ENCODE measurements at places on chromosomes 4 and X.

DNA sequence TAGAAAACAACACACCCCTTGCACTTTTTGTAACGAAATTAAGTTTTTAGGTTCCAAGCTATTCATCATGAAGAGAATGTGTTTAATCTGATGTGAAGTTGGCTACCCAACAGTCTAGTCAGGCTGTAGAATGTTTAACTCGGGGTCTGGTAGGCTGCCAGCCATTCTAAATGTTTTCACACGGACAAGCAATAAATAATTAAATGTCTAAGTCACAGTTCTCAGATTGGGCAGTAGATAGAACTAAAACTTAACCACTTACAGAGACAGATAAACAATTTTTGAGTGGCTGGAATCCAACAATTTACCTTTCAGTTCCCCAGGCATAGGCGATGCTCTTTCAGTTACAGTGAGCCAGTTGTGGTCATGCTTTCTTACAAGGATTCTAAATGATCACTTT lies 66.5 kb downstream of the CHIC2 start:
- DNase-seq, result no peak

- no peak for DNase-seq
Measured at GRCh38 chr4:153513596-153513995, 47.4 kb downstream of the TMEM131L start.

DNA sequence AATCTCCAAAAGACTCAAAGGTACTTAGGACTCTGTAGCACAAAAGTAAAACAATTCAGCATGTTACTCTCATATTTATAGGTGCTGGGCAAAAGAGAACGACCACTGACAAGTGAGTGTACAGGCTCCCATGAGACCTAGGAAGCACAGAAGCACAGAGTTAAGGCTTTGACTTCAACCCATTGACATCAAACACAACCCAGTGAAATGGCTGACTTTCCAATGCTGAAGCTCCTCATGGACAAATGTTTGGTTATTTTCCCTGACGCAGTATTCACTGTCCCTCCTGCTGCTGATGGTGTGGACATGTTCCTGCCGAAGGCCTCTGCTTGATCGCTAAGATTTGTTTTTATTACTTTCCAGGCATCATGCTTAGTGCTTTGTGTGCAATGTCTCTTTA lies 148.7 kb downstream of the TSPAN5 start:
- DNase-seq, result no peak

- DNase-seq, result no peak
Measured at GRCh38 chr4:156693557-156693956, 278.0 kb downstream of the PDGFC start.

DNA sequence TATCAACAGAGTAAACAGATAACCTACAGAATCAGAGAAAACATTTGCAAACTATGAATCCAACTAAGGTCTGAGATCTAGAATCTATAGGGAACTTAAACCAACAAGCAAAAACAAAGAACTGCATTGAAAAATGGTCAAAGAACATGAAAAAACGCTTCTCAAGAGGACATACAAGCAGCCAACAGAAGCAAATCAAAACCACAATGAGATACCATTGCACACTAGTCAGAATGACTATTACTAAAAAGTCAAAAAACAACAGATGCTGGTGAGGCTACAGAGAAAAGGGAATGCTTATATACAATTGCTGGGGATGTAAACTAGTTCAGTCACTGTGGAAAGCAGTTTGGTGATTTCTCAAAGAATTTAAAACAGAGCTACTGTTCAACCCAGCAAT lies 255.7 kb downstream of the TMEM47 start:
- DNase-seq, result no peak

GRCh38 chr4:99490286-99490685 lies 20.5 kb upstream of the C4orf17 start:
- DNase-seq, result no peak

DNA sequence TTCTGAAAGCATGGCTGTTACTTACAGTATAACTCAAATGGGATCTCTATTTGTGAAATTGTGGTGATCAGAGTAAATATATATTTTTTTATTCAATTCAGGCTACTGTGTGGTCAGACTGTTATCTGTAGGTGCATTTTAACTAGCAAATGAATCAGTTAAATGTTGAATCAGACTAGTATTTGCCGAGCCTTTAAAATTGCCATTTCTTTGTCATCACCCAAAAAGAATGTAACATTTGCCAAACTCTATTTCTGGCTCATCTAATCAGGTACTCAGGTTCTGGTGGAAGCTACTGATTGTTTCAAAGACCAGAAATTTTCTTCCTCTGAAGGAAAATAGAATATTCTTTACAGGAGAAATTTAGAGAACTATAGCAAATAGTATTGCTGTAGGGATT lies 1.8 kb upstream of the NAA15 start:
- DNase-seq, result no peak

DNA sequence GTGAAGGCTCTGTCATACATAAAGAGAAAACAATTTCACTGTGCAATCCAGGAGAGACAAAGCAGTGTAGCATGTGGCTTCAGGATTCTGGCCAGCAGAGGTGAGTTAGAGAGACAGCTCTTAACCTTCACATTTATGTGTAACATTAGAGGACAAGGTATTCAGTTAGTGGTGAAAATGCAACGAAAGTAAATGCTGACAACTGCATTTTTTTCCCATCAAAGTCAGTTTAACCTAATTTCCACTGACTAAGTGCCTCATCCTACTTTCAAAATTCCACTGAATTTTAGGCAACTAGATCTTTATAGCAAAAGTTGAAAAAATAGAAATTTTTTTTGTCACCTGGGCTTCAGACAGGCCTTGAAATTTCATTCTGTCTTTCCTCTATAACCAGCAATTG lies 130.8 kb upstream of the LNX1 start:
- DNase-seq, result no peak

DNA sequence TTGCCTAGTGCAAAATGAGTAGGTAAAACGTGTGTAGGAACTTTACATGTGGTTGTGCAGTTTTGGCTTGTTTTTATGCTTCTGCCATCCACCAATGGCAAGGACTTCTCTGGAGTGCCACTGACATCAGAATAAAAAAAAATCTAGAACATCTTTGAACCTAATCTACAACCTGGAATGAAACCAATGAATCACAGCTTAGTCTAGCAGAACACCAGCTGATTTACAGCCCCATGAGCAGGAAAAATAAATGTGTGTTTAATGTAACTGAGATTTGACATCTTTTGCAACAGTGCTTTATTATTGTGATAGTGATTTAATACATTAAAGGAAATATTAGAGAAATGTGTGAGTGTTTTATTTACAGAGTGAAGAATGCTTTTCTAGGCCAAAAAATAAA lies 995.1 kb downstream of the PCDH7 start:
- no peak for DNase-seq

- DNase-seq, result peak; percentile 55
Measured at GRCh38 chr4:183249854-183250253, 70.2 kb downstream of the CLDN22 start.

DNA sequence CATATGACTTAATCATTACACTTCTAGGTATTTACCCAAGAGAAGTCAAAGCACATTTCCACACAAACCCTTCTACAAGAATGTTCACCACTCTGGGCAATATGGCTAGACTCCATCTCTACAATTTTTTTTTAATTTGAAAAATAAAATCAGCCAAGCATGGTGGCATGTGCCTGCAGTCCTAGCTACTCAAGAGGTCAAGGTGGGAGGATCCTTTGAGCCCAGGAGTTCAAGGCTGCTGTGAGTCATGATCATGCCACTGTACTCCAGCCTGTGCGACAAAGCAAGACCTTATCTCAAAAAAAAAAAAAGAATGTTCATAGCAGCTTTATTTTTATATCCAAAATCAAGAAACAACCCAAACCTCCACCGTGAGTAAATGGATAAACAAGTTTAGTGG lies 70.3 kb upstream of the MBNL3 start:
- no peak for DNase-seq

- no peak for DNase-seq
Measured at GRCh38 chr4:896216-896615, 35.9 kb downstream of the GAK start.

GRCh38 chr4:137641544-137641943 lies 109.2 kb upstream of the PCDH18 start:
- DNase-seq, result no peak

GRCh38 chr4:122845760-122846159 lies 19.1 kb downstream of the FGF2 start:
- no peak for DNase-seq

GRCh38 chrX:70878902-70879301 lies 29.6 kb downstream of the TEX11 start:
- no peak for DNase-seq

DNA sequence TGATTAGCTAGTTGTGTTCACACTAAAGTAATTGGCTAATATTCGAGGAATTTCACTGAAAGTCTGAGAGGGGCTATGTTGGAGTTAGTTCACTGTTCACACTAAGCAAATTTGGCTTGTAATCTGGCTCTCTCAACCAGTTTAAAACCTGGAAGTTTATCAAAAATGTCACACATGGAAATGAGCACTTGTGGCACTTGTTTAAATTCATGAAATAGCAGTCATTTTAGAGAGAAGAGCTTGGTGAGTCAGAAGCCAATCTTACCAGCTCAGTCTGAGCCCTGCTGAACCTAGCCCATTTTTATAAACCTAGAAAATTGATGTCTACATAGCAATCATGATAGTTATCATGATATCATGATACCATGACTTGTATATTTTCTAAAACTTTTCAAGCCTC lies 90.7 kb upstream of the JADE1 start:
- no peak for DNase-seq

All from NCI-H82 (cell line).